ENCODE measurements at places on chromosomes 3 and 15. TPM values are rescaled to one million over a fixed set of nuclear protein-coding genes. Genes with fewer than 3 reads are reported as not detected.

The GRAMD1C gene
- 2.3 TPM for total RNA-seq

The NTRK3 gene
- 0.51 TPM for total RNA-seq

The PSTPIP1 gene
- 6.7 TPM for total RNA-seq

The SLC22A14 gene
- total RNA-seq, result not detected

The ALDH1A2 gene
- 7.7 TPM for total RNA-seq

The FXR1 gene
- 120 TPM for total RNA-seq

The GOLGA6L7 gene
- total RNA-seq, result not detected

All from subcutaneous adipose tissue (tissue), 4 donors.